ENCODE measurements at places on chromosomes 16 and 17.

DNA sequence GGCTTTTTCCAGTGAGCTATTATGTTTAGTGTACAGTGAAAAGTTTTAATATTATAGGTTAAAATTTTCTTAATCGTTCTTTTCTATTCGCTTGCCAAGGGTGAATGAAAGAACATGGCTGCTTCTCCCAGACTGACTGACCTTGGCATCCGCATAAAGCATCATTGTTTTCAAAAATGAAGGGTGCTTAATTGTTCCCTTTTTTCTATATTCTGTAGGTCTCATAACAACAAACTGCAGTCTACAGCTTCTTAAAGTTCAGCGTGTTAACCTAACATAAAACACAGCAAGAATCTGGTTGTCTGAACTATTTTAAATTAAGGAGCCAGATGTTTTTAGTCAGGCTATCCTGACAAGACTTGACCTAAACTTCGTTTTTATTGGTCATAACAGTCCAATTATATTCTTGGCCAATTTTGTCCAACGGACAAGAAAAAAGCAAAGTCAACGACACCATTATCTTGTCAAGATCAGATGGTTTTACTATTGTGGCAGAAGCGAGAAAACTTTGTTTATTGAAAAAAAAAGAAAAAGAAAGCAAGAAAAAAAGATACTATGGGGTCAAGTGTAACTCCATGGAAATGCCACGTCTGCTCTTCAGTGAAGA, 14.1 kb downstream of the C17orf58 start:
- DNase-seq, result no peak

- DNase-seq, result no peak
Observed at GRCh38 chr17:65509032-65509431, 52.4 kb downstream of the AXIN2 start.

GRCh38 chr17:40266882-40267281, 20.8 kb upstream of the CDC6 start:
- no peak for DNase-seq

DNA sequence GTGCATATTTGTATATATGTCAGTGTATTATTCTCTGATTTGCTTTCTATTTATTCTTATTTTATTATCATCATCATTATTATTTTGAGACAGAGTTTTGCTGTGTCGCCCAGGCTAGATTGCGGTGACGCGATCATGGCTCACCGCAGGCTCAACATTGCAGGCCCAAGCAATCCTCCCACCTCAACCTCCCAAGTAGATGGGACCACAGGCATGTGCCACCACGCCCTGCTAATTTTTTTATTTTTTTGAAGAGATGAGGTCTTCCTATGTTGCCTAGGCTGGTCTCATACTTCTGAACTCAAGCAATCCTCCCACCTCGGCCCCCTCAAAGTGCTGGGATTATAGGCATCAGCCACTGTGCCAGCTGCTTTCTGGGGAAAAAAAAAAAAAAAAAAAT, 8.4 kb upstream of the ARHGAP17 start:
- DNase-seq, result no peak

- no peak for DNase-seq
Observed at GRCh38 chr16:84178146-84178765, 8.6 kb downstream of the TAF1C start.

Measured in DMS 273 treated with DMSO at 0.1 percent for 48 hours (cell line).